ENCODE measurements at places on chromosomes 11 and 22.

GRCh38 chr22:49046546-49047361 lies 780.9 kb downstream of the BRD1 start:
- DNase-seq: no peak

GRCh38 chr22:36311386-36312085 lies 58.6 kb downstream of the APOL1 start:
- no peak for DNase-seq

- no peak for DNase-seq
Observed at GRCh38 chr11:94641167-94641761, 74.1 kb downstream of the PIWIL4 start.

DNA sequence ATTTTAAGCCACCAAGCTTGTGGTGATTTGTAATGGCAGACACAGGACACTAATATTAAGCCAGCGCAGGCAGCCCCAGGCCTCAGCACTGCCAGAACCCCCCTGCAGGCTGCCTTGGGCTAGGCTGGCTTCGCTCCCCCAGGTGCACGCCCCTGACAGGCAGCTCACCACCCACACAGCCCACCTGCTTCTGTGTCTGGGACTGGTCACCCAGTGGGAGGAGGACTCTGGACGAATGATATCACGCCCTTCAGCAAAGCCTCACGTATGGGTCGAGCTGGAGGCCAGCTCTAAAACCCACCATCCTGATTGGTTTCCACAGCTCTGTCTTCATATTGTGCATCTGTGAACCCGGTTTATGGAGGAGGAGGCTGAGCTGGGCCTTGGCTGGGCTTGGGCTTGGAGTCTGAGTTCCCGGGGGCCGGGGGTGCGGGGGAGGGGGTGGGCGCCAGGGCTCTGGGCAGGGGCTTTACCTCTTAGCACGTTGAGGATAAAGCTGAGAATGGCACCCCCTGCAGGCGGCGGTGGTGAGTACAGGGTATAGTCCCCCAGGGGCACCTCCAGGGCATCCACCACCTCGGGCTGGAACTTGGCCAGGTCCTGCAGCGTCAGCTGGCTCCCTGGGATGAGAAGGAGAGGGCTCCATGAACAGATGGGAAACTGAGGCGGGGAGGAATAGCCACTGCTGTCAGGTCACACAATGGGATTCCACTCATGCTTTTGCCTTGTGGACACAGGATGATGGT lies 13.8 kb downstream of the GGT5 start:
- DNase-seq: no peak

GRCh38 chr11:125904678-125905077 lies 370 bp downstream of the DDX25 start:
- DNase-seq: no peak

DNA sequence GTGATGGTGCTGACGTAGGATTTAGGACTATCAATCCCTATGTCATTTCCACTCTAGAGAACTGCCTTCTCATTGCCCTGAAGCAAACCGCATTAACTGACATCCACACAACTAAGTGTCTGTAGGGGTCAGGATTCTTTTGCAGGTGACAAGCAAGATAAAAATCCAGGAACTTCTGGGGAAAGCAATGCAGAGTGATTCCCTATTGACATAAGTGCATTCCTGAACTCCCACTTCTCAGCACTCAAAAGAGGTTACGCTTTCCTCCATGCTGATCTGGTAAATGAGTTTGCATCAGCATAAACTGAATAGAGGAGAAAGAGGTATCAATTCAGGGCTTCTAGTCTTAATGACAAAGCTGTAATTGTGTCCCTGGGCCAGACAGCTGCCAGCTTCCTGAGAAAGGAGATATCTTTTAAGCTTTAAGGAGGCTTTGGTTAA lies 224.6 kb upstream of the ISX start:
- DNase-seq: no peak

GRCh38 chr11:90426442-90426841 lies 203.6 kb upstream of the CHORDC1 start:
- no peak for DNase-seq

DNA sequence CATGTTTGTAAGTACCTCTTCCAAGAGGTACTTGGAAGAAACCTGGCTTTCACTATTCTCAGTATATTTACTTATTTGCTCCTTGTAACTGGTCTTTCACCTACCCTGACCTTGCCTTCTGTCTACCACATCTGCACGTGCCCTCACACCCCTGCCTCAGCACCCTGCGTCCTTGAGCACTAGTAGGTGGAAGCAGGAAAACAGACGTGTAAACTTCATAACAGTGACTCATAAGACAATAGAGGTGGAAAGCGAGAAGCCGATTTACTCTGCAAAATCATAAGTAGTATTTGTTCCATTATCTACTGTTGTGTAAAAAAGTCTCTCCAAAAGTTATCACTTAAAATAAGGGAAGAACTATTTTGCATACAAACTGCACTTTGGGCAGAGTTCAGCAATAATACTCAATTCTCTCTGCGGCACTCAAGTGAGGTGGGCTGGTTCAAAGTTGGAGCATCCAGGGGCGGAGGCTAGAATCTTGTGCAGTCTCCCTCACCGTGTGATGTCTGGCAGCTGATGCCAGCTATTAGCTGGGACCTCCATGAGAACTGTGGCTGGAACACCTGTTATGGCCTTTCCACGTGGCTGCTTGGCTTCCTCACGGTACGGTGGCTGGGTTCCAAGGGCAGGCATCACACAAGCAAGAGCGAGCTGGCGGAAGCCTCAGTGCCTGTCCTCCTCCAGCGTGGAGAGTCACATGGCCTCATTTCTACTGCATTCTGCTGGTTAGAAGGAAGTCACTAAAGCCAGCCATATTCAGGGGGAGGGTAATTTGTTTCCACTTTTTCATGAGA lies 30.4 kb downstream of the PACS1 start:
- DNase-seq: no peak

GRCh38 chr11:126925321-126926093 lies 75.1 kb downstream of the KIRREL3 start:
- no peak for DNase-seq

DNA sequence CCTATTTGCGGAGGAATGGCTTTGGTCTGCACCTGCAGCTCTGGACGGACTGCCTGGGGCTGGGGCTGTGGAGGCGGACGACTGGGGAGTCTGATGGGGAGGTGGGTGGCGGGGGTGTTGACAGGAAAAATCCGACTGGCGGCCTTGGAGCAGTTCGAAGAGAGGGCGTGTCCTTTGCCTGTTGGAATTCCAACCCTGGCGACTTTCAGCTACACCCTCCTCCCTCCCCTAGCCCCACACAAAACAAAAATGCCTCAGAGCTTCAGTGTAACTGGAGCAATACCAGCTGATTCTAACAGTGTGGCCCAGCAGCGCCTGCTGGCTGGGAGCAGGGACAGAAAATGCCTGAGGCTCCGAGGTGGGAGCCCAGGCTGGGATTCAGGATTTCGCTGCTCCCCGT lies 85.4 kb downstream of the ATXN10 start:
- DNase-seq: peak; percentile 41

- no peak for DNase-seq
Observed at GRCh38 chr11:65781152-65781961, 581 bp upstream of the AP5B1 start.

DNA sequence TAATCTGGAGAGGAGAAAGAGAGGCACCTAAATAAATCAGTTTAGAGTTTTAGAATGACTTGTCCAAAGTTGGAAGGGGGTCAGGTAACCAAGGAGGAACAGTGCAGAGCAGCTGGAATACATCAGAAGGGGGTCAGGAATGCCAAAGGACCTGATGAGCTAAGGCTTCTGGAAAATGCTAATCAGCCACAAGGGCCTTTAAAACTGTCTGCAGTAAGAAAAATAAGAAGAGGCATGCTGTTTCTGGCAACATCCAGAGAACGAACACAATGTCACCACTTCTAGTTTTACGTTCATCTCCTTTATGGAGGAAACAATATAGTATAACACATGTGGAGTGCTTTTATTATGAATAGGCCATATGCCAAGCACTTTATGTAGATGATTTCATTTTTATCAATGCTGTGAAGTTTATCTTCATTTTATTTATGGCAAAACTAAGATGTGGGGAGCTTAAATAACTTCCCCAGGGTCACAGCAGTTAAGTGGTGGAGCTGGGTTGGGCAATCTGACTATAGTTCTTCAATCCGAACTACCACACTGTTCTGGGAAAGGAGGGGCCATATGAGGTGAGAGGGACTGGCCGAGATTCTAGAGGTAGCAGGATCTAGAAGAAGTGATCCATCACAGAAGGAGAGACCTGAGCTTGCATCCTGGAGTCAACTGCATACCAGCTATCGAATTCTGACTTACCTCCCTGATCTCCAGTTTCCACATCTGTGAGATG lies 22.6 kb downstream of the ACO2 start:
- no peak for DNase-seq

DNA sequence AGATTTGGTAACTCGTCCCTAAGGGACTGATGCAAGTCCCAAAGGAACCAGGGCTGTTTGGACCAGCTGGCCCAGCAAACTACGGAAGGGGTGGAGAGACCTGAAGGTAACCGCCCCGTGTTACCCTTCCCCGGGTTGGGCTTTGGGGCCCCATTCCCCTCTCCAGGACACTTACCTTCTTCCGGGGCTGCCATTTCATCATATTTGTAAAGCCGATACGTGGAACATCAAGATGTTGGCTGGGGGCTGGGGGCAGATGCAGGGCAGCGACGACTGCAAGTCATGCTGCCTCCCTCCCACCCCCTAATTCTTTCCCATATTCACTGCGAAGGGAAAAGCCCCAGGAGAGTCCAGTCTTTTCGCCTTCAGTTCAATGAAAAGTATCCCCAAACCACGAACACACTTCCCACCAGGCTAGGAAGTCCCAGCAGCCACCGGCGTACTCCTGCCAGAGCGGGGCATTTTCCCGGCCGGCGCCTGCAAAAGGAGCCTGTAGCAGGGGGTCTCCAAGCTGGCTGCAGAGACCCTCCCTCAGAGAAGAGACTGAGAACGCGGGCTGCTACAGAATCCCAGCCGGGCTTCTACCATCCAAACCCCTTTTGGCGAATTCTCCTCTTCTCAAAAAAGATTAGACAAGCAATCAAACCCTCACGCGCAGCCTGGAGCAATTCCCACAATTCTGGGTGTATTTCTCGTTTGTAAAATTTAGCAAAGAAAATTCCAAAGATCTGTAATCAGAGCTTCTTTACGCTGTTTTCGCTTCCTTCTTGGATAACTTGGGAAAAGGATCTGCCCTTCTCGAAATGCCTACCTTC lies 236.7 kb downstream of the TTC28 start:
- peak; percentile 12 for DNase-seq

DNA sequence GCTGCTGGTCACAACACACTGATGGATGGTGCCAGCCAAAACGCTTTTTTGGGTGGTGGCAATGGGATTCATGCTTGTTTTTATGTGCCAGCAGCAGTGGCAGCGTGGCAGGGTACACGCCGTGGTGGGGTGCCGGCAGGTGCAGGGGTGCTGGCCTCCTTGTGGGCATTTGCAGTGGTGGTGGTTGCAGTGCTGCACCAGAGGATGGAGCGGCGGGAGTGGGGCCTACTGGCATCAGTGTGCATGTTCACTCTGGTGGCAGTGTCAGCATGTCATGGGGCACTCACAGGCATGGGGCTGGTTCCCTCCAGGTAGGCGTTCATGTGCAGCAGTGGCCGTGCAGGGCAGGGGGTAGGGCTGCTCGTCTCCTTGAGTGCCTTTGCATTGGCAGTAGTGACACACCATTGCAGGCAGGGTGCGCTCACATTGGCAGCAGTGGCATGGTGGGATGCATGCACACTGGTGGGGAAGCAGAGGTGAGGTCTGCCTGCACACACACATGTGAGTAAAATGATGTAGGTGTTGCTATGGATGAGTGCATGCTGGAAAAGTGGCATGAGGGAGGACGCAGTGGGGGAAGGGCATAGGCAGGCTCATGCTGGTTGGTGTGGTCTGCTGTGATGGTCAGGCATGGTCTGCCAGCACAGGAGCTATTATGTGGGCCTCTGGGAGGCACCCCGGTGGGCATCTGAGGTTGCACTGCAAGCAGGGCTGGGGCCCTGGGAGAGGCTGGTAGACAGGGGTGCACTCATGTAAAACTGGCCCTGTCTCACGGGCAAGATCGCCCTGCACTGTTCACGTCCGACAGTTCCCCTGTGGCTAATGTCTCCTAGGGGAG lies 29.9 kb downstream of the CCDC15 start:
- DNase-seq: no peak

DNA sequence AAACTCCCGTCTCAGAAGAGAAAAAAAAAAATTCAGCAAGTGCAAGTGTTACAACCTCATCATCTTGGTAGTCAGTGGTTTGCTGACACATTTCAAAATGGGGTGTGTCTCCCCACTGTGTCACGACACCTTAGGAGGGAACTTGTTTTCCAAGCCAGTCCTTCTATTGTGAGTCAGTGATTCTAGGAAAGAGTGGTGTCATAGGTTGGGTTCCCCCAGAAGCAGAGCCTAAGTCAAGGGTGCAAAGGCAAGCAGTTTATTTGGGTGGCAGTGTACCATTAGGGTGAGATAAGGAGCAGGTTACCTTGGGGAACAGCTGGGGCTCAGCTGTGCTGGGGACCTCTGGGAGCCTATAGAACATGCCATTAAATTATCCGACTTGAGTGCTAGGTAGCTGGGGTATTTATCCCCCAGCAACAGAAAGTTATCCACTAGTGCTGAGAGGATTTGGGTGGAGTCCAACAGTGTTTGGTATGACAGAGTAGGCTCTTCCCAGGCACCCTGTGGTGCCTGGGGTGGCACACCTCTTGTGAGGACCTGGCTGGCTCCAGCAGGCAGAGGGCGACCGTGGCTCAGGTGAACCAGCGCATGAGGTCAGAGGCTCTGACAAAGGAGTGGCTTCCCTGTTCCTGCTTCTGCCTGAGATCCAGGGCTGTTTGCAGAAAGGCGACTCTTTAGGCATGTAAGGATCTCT lies 41.7 kb downstream of the KIAA1671 start:
- DNase-seq: no peak

GRCh38 chr11:127825183-127825582 lies 762.2 kb downstream of the ETS1 start:
- DNase-seq: no peak

DNA sequence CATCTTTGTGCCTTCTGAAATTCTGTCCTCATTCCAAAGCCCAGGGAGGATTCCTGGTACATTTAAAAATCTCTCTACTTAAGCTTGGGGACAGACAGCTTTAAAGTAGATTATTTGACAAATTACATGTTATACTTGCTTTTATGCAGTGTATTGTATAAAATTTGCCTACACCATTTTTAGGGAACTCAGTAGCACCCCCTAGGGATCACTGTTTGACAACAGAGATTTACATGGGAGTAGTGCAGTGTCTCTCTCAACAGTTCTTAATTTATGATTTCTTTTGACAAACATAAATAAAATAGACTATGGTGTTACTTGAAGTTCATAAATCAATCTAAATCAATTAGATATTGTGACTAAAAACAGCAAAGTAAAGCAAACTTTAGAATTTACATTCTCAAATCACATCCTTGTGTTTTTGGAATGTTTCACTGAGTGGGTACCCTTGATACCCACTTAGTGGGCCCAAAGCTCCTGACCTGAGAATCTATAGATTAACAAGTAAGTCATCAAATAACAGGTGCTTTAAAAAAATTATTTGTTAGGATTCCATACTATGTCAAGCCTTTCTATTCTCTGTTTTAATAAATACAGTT lies 428.8 kb downstream of the DYNC2H1 start:
- peak; percentile 51 for DNase-seq

GRCh38 chr22:38125751-38126201 lies 15.3 kb upstream of the BAIAP2L2 start:
- no peak for DNase-seq

DNA sequence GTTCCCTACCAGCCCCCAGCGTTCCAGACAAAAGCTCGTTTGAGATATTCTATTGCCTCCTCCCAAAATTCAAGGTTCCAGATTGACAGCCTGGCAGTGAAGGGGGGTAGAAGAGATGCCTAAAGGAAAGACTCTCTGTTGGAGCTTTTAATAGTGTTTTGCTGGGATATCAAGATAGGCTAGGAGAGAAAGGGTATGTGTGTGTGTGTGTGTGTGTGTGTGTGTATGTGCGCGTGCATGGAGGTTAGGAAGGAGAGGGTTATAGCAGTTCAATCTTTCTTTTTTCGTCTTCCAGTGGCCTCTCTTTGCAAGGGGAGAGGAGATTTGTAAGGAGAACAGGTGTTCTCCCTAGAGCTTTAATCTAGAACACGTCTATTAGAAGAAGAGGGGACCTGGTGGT lies 22.0 kb downstream of the EHF start:
- no peak for DNase-seq

Data from HTR-8/SVneo (cell line).